Pulmonary artery endothelial cell (primary cell): ENCODE measurements at places on chromosomes 16 and 17. TPM values are rescaled to one million over a fixed set of nuclear protein-coding genes. Genes with fewer than 3 reads are reported as not detected.

TBC1D3 gene
- total RNA-seq = not detected in 2 replicates

SRCIN1 gene
- 0.07 and 0.20 TPM in 2 replicates for total RNA-seq

PRR35 gene
- total RNA-seq = not detected in 2 replicates

LAT gene
- total RNA-seq = 0.13 and 0.18 TPM in 2 replicates

ATP2A1 gene
- total RNA-seq = 0.20 and 0.28 TPM in 2 replicates

EVPLL gene
- total RNA-seq = not detected in 2 replicates

AGRP gene
- total RNA-seq = not detected in 2 replicates

KRTAP2-2 gene
- not detected in 2 replicates for total RNA-seq

PRSS53 gene
- 0.92 TPM in 2 replicates for total RNA-seq

BLMH gene
- total RNA-seq = 56.8 and 67.5 TPM in 2 replicates

GRCh38 chr16:71364133-71364681 is 5.7 kb downstream of the CALB2 start:
- DNase-seq = no peak

DNA sequence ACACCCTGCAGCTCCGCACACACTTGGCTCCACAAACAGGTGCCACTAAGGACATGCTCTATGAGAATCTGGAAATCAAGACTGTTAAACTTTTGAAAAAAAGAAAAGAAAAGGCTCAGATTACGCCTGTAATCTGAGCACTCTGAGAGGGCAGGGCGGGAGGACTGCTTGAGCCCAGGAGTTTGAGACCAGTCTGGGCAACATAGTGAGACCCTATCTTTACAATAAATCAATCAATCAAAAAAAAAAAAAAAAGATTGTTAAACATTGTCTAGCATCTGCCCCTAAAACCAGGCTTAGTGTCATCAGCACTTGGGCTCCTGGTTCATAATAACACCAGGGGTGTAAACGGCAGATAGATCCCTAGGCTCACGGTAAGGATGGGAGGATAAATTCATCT is 37.5 kb upstream of the FAAP100 start:
- no peak for DNase-seq

GRCh38 chr16:13931845-13932244 is 11.9 kb downstream of the ERCC4 start:
- no peak for DNase-seq

- DNase-seq = no peak
Measured at GRCh38 chr16:84054916-84055315, 12.3 kb upstream of the SLC38A8 start.

DNA sequence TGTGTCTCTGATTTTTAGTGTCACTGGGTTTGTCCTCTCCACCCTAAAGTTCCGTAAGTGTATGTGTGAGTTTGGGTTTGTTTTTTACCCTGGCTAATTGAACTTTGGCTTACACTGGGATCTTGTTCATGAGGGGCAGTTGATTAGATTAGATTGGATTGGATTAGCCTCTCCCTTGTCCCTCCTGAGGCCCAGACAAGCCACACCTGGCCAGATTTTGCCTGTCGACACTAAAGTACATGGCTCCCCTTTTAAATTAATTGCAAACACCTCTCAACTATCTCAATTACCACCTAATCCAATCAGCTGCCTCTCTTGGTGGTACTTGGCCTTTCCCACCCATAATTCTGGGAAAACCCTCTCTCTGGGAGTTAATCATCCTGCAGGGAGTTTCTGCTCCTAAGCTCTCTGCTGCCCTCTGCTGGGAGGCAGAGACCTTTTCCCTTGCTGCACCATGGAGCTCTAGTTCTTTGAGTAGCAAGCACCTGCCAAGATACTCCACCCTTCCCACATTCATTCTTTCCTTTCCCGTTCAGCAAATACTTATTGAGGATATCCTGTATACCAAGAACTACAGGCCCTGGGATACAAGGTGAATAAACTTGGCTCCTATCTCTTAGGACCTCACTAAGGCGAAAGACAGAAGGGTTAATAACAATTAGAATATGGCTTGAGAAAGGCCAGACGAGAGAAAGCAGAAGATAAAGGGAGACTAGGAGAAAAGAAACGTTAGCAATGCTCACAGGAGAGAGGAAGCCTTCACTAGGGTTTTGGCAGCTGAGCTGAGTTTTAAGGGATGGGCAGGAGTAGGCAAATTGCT is 60.0 kb upstream of the MPHOSPH6 start:
- DNase-seq = peak; percentile 40

GRCh38 chr17:43832976-43833829 is at the start of gene MPP3:
MPP3 (minus strand) TSS chr17:43833146; CDS start chr17:43831906, 1,240 bp downstream.
- no peak for DNase-seq

GRCh38 chr16:15041271-15042004 is 14.4 kb downstream of the NTAN1 start:
- no peak for DNase-seq

- DNase-seq = no peak
Measured at GRCh38 chr16:65964752-65965151, 401.7 kb upstream of the CDH5 start.

- DNase-seq = no peak
Measured at GRCh38 chr17:10649602-10650001, 7.5 kb downstream of the MYH3 start.

- DNase-seq = no peak
Measured at GRCh38 chr17:49916854-49917515, 52.0 kb upstream of the DLX4 start.

DNA sequence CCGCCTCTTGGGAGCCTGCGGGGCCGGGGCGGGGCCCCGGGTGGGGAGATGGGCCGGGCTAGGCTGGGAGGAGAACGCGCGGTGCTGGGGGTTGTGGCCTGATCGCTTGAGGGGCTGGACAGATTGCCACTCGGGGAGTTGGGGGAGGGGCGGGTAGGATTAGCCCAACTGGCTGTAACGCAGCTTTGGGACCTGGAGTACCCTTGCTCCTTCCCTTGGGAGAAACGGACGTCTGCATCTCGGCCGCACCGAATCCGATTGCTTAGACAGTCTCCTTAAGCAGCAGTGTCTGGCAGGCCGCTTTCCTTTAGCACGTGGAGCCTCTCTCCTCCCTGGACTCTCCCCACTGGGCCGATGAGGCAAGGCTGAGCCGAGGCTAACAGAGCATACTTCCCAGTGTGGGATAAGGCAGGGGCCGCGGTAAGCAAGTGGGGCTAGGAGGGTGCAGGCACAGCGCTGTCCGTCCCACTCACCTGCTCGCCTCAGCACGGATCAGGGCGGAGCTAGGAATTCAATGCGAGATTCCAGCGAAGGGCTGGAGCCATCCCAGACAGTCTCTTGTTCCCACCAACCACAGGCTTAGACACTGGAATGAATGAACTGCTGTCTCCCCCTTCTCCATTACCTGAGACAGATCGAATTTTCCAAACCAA is 540 bp upstream of the ACLY start:
- no peak for DNase-seq

DNA sequence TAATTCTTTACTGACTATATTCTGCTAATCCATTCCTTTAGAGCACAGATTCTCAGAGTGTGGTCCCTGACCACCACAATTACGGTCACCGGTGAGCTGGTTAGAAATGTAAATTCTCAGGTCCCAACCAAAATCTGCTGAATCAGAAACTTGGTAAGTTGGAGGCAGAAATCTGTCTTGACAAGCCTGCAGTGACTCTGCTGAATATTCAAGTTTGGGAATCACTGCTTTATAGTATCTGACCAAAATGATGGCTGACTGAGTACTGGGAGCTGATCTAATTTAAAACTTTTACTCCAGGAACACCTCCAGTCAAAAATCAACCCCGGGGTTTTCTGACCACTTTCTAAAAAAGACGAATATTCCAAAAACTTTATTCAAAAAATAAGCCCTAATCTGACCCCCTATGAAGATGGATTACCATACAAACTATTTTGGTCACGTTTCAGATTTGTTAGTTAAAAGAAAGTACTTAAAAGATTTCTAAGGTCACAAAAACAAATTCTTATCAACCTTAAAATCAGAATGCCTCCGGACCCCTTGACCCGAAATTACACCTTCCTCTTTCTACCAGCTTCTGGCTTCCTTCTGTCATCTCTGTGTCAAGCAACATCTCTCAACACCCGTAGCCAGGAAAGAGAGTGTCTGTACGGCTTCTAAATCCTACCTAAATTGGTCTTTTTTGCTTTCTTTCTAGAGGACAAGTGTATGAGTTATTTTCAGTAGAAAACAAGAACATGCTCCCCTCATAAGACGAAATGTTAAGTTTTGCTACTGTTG is 38.6 kb downstream of the CREBBP start:
- no peak for DNase-seq

GRCh38 chr16:78770353-78771091 is 671.1 kb downstream of the WWOX start:
- no peak for DNase-seq

DNA sequence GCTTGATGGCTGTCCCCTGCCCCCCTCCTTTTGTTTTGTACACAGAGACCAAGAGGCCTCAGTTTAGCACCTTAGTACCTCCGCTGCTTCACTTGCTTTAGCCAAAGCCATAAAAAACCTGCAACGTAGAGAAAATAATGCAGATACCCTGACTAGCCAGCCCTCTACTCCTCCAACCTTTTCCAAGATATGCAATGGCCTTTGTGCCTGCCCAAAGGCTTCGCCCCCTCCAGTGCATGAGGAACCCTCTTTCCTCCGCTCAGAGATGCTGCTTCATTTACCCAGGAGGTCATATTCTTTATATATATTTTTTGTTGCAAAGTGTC is 17.0 kb downstream of the CNTNAP1 start:
- no peak for DNase-seq

GRCh38 chr17:48001197-48001596 is 30.3 kb downstream of the CDK5RAP3 start:
- no peak for DNase-seq

DNA sequence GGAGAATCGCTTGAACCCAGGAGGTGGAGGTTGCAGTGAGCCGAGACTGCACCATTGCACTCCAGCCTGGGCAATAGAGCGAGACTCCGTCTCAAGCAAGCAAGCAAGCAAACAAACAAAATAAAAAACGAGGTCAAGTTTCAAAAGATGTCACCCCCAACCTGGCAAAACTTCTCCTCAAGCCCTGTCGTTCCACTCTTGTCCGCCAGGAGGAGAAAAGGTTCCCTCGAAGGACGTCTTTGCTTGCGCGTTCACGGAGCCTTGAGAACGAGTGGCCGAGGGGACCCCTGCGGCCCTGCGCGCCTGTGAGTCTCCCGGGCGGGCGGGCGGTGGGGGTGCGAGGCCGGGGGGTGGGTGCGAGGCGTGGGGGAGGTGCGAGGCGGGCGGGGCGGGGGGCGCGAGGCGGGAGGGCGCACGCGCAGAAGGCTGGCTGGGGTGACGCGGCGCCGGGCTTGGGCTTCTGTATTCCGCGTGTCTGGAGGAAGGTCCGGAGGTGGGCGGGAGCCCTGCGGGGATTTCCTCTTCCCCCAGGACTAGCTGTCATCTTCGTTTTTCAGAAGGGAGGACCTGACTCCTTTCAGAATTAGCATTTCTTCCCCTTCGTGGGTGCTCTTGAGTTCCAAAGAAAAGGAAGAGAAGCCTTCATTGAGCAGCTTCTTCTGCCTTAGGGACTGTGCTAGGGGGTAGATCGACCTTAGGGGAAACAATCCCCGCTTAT is 3.7 kb downstream of the SLC52A1 start:
- peak; percentile 17 for DNase-seq

GRCh38 chr16:74568961-74569631 is 37.8 kb downstream of the GLG1 start:
- DNase-seq = no peak

DNA sequence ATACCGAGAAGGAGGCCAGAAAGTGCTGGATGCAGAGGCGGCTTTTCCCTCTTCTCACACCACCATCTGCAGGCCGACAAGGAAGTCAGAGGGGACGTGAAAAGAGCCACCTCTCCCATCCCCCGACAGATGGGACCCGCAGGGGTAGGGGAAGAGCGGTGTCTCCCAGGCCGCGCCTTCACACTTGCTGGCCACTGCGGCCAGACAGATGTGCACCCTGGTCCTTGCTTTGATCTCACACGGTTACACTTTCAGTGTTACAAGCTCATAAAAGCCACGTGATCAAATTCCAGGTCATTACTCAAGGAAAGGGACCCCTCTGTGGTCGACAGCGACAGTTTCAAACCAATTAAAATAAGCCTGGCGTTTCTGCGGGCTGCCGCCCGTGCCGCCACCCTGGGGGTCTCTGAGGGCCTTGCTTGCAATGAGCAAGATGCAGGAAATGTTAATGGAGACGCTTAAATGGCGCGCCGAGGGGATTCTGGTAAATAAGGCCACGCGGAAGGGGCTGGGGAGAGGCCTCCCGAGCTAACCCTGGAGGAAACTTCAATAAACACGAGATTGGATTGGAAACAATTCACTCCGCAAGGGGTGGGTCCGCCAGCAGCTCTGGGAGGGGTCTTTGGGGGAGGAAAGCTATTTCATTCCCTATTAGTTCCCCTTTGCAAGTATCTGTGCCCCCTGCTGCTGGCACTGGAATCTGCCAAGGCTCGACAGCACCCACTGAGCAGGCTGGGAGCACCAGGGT is 240.9 kb downstream of the ENGASE start:
- DNase-seq = no peak

DNA sequence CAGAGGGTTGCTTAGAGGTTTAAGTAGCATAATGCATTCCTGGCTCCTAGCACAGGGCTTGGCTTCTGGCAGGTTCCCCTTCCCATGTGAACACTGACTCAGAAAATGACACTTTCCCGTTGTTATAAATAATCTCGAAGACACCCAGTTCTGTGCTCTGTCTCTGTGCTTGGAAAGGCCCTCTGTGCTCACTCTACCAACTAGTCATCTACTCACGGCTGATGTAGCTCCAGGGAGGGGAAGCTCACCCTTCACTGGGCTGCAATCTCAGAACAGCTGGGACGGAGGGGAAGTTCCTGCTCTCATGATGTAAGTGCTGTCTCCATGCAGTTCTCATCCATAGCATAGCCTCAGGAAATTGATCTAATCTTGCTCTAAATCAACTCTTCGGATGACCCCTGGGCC is 230.5 kb upstream of the ASIC2 start:
- no peak for DNase-seq

GRCh38 chr16:79127766-79128165 is 472.8 kb downstream of the MAF start:
- no peak for DNase-seq

DNA sequence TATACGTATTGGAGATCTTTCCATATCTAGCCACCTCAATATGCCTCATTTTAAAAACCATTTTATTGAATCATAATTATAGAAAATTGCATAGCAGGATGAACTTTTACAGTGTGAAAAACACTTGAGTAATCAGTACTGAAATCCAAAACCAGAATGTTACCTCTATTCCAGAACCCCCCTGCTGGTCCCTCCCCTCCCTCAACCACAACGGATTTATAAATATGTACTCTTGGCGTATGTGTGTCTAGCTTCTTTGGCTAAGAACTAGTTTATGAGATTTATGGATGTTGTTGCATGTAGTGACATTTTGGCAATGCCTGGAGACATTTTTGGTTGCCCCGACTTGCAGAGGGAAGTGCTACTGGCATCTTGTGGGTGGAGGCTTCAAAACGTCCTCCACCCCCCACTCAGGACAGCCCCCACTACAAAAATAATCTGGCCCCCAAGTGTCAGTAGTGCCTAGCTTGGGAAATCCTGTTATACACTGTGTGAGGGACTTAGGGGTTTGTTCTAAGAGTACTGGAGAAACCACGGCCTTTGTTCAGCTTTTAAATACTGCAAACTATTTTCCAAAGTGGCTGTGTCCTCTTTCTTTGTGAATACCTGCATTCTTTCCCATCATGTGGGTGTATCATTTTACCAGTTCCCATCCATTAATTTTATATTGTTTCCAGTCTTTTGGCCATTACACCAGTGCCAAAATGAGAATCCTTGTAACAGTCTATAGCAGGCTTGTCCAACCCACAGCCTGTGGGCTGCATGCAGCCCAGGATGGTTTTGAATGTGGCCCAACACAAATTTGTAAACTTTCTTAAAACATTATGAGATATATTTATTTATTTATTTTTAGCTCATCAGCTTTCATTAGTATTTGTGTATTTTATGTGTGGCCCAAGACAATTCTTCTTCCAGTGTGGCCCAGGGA is 23.7 kb downstream of the ITPRIPL2 start:
- DNase-seq = no peak
